Esophagus squamous epithelium (tissue), 5 donors: ENCODE measurements at places on chromosomes 1 and 21. TPM values are rescaled to one million over a fixed set of nuclear protein-coding genes. Genes with fewer than 3 reads are reported as not detected.

HHAT gene
- total RNA-seq, result 3.7 TPM

OPRD1 gene
- total RNA-seq, result not detected

WNT9A gene
- total RNA-seq, result 2.4 TPM

VHLL gene
- total RNA-seq, result not detected

CYB5RL gene
- 2.2 TPM for total RNA-seq

KCNK2 gene
- total RNA-seq, result 0.95 TPM

PPP1R12B gene
- total RNA-seq, result 120 TPM

DNA sequence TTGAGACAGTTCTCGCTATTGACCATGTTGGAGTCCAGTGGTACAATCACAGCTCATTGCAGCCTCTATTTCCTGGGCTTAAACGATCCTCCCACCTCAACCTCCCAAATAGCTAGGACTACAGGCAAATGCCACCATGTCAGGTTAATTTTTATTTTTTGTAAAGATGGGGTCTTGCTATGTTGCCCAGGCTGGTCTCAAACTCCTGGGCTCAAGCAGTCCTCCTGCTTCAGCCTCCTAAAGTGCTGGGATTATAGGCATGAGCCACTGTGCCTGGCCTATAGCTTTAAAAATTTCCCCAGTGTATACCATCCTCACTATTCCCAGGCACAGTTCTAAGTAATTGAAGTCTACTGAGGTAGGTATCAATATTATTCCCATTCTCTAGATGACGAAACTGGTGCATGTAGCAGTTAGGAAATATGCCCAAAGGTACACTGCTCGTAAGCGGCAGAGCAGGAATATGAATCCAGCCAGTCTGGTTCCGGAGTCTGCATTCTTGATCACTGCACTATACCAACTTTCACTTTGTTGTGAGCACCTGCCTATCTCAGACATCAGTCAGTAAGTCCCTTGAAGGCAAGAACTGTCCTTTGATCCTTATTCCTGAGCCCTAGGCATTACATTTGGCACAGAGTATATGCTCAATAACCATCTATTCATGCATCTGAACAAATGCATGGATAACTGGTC is 11.5 kb upstream of the SRP9 start:
- no peak for DNase-seq

DNA sequence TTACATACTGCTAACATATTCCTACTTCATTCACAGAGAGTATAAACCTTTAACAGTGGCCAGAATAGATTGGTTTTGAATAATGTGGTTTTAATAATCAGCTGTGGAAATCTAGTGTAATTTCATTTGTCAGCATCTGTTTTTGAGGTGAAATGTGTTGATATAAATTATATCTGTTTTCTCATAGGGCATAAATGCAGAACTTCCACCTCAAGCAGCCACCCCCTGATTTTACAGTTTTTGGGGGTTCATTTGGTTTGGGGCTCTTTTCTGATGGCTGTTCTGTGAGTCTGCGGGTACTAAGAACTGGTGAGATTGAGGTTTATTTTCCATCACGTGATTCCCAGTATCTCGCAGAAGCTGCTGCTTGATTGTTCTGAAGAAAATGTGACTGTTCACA is 23.2 kb downstream of the EDARADD start:
- DNase-seq, result no peak

DNA sequence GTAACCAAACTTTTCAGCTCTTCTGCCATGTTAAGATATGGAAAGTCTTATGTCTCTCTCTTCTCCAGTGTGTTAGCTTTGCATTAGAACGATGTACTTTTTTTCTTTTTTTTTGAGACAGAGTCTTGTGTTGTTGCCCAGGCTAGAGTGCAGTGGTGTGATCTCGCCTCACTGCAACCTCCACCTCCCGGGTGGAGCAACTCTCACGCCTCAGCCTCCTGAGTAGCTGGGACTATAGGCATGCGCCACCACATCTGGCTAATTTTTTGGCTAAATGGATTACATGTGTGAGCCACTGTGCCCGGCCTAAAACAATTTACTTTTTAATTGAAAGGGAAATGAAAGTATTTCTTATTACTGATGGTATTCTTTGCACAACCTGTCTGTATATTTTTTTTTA is 35.8 kb downstream of the SPEN start:
- DNase-seq, result no peak

- no peak for DNase-seq
Measured at GRCh38 chr1:226597616-226598454, 49.3 kb downstream of the STUM start.

DNA sequence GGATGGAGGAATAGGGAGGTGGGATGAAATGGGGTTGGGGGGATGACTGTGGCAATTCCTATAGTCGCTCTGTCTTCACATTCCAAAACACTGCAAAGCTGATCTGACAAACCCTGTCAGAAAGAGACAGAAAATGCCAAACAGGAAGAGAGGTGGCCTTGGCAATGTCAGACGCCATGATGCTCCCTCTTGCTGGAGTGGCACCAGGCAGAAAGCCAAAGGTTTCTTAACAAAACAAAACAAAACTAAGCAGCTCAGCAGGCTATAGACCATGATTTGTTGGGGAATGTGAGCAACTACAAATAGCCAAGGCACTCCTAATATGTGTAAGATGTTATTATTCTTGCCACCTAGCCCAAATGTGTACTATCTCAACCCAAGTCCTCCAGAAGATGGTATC is 42.9 kb upstream of the PLA2G2C start:
- no peak for DNase-seq

- no peak for DNase-seq
Measured at GRCh38 chr21:18908641-18909040, 505.1 kb upstream of the TMPRSS15 start.

GRCh38 chr21:15732996-15733329 is 3.2 kb downstream of the USP25 start:
- no peak for DNase-seq

- no peak for DNase-seq
Measured at GRCh38 chr1:55712148-55712547, 497.0 kb upstream of the USP24 start.

GRCh38 chr1:182305861-182306260 is 85.7 kb downstream of the GLUL start:
- no peak for DNase-seq

DNA sequence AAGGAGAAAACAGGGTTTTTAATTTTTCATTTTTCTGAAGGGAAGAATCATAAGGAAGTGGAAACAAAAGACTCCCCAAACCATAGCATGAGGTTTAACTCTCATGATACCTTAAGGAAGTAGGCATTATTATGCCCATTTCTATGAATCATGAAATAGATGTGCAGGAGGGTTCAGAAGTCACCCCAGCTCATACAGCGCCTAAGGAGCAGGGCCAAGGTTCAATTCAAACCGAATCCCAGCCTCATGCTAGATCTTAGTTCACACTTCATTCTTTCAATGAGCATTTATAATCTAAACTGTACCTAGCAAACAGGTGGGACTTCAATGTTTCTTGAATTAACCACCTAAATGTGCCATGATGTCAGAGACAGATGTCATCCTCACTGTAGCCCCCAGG is 111.9 kb upstream of the SLC25A33 start:
- no peak for DNase-seq

GRCh38 chr1:16012590-16013219 is 5.1 kb downstream of the HSPB7 start:
- no peak for DNase-seq
